Natural killer cell (primary cell): ENCODE measurements at places on chromosomes 6 and 20. TPM values are rescaled to one million over a fixed set of nuclear protein-coding genes. Genes with fewer than 3 reads are reported as not detected.

Gene GPLD1
- 0.86 TPM for total RNA-seq

Gene CTAGE9
- total RNA-seq = 0.21 TPM

Gene EYA4
- not detected for total RNA-seq

Gene TSPYL1
- total RNA-seq = 143 TPM

Gene AVP
- not detected for total RNA-seq

Gene RAET1L
- not detected for total RNA-seq

Gene CAGE1
- 0.70 TPM for total RNA-seq

Gene TXLNB
- 0.24 TPM for total RNA-seq

Gene ELOVL2
- not detected for total RNA-seq

Gene COX4I2
- not detected for total RNA-seq

Gene ADGRG6
- not detected for total RNA-seq

Gene FOXP4
- total RNA-seq = 14.7 TPM

Gene MUC21
- total RNA-seq = not detected

Gene ARHGAP18
- total RNA-seq = 12.5 TPM

Gene FERMT1
- not detected for total RNA-seq

Gene TMEM244
- total RNA-seq = not detected

Gene CD40
- total RNA-seq = 7.2 TPM

Gene ANKEF1
- total RNA-seq = 1.6 TPM

Gene SGK2
- total RNA-seq = 0.61 TPM

Gene PRPF6
- 55.0 TPM for total RNA-seq

Gene BHLHE23
- not detected for total RNA-seq

Gene PTCHD4
- not detected for total RNA-seq

Gene PRSS16
- not detected for total RNA-seq

Gene NKX2-4
- total RNA-seq = not detected

Gene SNAI1
- 2.1 TPM for total RNA-seq

Gene SLC22A3
- not detected for total RNA-seq

Gene ATF6B
- total RNA-seq = 187 TPM

Gene MYL9
- total RNA-seq = 13.5 TPM

Gene PARD6B
- total RNA-seq = 5.0 TPM

Gene PNLDC1
- total RNA-seq = 0.19 TPM

Gene SIRPA
- total RNA-seq = 7.5 TPM

Gene NT5E
- 0.70 TPM for total RNA-seq

Gene CST5
- not detected for total RNA-seq

Gene FOXF2
- not detected for total RNA-seq

Gene ADGRF5
- total RNA-seq = not detected

Gene FAM83C
- total RNA-seq = not detected

Gene FAXC
- not detected for total RNA-seq

Gene CDSN
- total RNA-seq = not detected

Gene DYNLRB1
- total RNA-seq = 58.7 TPM

Gene C20orf204
- total RNA-seq = 5.3 TPM

Gene DDO
- 0.50 TPM for total RNA-seq

Gene LHFPL5
- total RNA-seq = not detected

Gene MRPS18A
- 29.0 TPM for total RNA-seq

Gene PRR18
- total RNA-seq = not detected

Gene TMC2
- 0.94 TPM for total RNA-seq

Gene BTNL2
- total RNA-seq = not detected

Gene NAA20
- 23.8 TPM for total RNA-seq

Gene ZC2HC1B
- not detected for total RNA-seq

Gene F13A1
- total RNA-seq = 6.6 TPM

Gene CEBPB
- 32.1 TPM for total RNA-seq

Gene PLA2G7
- not detected for total RNA-seq
